Cardiac muscle cell (in vitro differentiated cells and primary cell): ENCODE measurements at places on chromosomes 5 and 9. TPM values are rescaled to one million over a fixed set of nuclear protein-coding genes. Genes with fewer than 3 reads are reported as not detected.

DNA sequence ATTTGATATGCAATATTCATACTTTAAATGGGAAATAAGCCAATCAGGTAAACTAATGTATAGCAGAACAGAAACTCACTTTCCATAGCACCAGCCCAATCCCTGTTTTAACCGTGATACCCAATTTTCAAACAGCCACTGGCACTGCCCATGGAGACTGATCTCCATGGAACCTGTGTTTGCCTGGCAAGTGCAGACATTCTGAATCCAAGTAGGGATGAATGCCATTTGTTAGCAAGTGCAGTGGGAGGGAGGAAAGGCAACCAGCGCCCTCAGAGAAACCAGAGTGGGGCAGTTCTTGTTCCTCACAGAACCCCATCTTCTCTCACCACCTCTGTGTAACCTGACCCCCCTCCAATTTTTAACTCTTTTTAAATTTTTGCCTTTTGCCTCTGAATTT lies 229.1 kb downstream of the CTNND2 start:
- no peaks in the 10 kb centered on the region for H3K36me3 ChIP-seq
- H3K4me1 ChIP-seq = no peaks in the 10 kb centered on the region
- no peak overlapping the region for H3K27ac ChIP-seq

- no peaks in the 10 kb centered on the region for H3K27me3 ChIP-seq
- H3K36me3 ChIP-seq = no peaks in the 10 kb centered on the region
- no peaks in the 10 kb centered on the region for H3K4me1 ChIP-seq
- no peak overlapping the region for H3K27ac ChIP-seq
- DNase-seq = no peak
These were observed 8.5 kb downstream of the GGTA1 start for GRCh38 chr9:121491111-121491510.

GRCh38 chr9:125922854-125923253 lies 175.7 kb downstream of the PBX3 start:
- H3K27ac ChIP-seq = peak overlapping the region; percentile 12
- no peak for DNase-seq
- no peaks in the 10 kb centered on the region for H3K4me1 ChIP-seq
- peaks cover 9% of the 10 kb centered on the region for H3K36me3 ChIP-seq
- H3K27me3 ChIP-seq = no peaks in the 10 kb centered on the region
- no peak overlapping the region for H3K4me3 ChIP-seq

- no peak for DNase-seq
- no peak overlapping the region for H3K27ac ChIP-seq
- H3K36me3 ChIP-seq = peaks cover 2% of the 10 kb centered on the region
- H3K27me3 ChIP-seq = no peaks in the 10 kb centered on the region
These were observed 7.5 kb downstream of the NDFIP1 start for GRCh38 chr5:142115937-142116614.

Gene RASEF
- total RNA-seq = 0.33 and 0.35 TPM in 2 replicates
